ENCODE measurements at places on chromosomes 1 and 21.
A peak's percentile ranks its signal among the peaks of the same experiment; 100 is the strongest.

GRCh38 chr1:104463126-104463697 lies 713.5 kb downstream of the AMY1C start:
- DNase-seq: no peak

- DNase-seq: no peak
Measured at GRCh38 chr1:12052997-12053686, 10.0 kb upstream of the TNFRSF8 start.

- no peak for DNase-seq
Measured at GRCh38 chr1:10387677-10388386, 11.0 kb upstream of the PGD start.

GRCh38 chr21:29235714-29236197 lies 63.0 kb upstream of the BACH1 start:
- no peak for DNase-seq

DNA sequence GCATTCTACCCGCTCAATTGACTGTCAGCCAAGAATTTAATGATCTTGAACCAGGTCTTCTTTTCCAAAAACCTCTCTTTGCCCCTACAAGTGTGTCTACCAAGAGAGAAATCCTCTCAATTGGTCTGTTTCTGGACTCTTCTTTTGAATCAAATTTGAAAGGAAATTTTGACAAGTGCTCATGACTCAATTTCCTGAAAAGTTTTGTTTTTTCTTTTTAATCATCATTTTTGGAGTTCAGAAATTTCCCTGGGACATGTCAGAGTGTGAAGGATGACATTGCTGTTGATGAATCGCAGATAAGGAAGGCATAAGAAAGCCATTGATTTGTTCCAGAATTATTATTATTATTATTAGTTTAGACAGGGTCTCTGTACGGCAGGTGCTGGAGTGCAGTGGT lies 88.2 kb upstream of the AKT3 start:
- no peak for DNase-seq

DNA sequence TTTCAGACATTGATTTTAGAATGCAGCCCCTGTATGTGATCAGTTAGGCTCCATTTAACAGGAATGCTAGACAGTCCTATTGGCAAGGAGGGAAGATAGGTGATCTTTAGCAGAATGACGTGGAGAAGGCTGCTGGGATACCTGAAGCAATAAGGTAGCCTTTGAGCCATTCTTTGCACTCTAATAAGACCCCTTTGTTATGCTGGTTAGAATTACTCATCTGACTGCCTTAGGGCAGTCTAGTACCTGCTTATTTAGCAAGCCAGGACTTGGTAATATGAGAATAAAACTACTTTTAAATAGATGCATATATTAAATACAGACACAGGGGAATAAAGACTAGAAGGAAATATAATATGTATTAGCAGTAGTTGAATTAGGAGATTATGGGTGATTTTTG lies 29.1 kb downstream of the NGF start:
- DNase-seq: no peak

GRCh38 chr1:96964761-96965160 lies 243.2 kb downstream of the PTBP2 start:
- DNase-seq: no peak

DNA sequence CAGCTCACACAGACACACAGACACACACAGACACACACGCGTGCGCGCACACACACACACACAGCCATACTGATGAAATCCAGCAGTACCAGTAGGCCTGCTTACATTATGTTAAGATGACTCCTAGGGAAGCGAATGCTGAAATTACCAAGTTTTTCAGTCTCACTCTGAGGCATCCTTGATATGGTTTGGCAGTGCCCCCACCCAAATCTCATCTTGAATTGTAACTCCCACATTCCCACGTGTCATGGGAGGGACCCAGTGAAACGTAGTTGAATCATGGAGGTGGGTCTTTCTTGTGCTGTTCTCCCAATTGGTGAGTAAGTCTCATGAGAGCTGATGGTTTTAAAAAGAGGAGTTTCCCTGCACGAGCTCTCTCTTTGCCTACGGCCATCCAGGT lies 64.1 kb downstream of the TIAM1 start:
- DNase-seq: no peak

GRCh38 chr1:197469620-197470210 lies 201.7 kb downstream of the CRB1 start:
- DNase-seq: no peak

- DNase-seq: peak; percentile 37
Measured at GRCh38 chr1:30760596-30761324, 3.2 kb upstream of the LAPTM5 start.

- no peak for DNase-seq
Measured at GRCh38 chr1:229015806-229016205, 255.1 kb upstream of the RAB4A start.

GRCh38 chr1:73162564-73162963 lies 880.2 kb upstream of the NEGR1 start:
- no peak for DNase-seq

- no peak for DNase-seq
Measured at GRCh38 chr1:109807822-109808680, 44.3 kb upstream of the EPS8L3 start.
